Natural killer cell treated with Interleukin-12 subunit alpha and Interleukin-12 subunit beta and Interleukin-15 and Interleukin-18, amount 100 ng/mL, for 72 hours (primary cell): ENCODE measurements at places on chromosomes 5 and 9.

DNA sequence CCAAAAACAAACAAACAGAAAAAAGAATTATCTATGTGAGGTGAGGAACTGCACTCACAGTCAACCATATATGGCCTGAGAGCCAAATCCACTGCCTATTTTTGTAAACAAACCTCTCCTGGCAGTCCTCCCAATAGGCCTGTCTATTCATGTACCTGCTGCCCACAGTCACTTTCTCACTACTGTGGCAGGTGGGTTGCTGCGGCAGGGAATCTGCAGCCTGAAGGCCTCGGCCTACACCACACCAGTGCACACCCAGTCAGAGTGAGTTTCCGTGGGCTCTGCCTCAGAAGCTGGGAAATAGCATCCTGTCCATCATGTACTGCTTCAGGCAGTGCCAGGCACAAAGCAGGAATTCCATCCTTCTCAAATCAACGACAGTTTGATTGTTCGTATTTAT lies 82.3 kb downstream of the SPTLC1 start:
- no peak for DNase-seq
- peaks cover 17% of the 10 kb centered on the region for H3K36me3 ChIP-seq
- no peaks in the 10 kb centered on the region for H3K27me3 ChIP-seq
- no peak overlapping the region for H3K27ac ChIP-seq
- no peaks in the 10 kb centered on the region for H3K4me1 ChIP-seq
- H3K4me3 ChIP-seq = no peak overlapping the region

DNA sequence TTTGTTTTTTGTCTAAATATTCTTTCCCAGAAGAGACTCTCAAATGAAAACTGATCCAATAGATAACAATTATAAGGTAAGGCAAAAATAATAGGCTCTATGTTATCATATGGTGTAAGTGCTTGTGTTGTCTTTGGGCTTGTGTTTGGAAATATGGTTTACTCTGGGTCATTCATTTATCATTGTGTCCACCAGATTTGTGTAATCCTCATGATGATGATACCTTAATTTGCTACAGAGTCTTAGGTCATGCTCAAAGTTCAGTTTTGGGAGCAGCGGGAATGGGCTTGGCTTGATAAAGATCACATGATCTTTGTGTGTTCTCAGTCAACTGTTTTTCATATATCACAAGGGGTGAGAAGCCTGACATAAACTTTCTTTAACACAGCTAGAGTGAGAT lies 34.2 kb downstream of the PLPPR1 start:
- DNase-seq = no peak
- H3K4me1 ChIP-seq = no peaks in the 10 kb centered on the region
- H3K36me3 ChIP-seq = no peaks in the 10 kb centered on the region

DNA sequence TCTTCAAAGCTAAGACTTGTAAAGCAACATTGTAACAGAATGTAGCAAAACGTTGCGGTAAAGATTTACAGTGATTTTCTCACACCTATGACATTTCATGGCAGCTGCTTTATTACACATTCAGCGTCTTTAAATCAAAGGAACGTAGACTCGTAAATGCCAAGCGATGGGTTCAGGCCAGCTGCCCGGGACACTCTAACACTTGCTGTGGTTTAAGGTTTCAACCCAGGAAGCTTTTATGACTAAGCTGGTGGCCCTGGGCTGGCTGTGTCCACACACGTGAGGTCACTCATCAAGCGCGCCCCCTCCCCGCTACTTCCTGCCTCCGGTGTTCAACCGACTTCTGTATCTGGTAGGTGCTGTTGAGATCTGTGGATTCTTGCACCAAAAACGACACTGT lies 2.5 kb downstream of the SLC6A18 start:
- peaks cover 16% of the 10 kb centered on the region for H3K4me1 ChIP-seq
- no peak overlapping the region for H3K4me3 ChIP-seq
- no peak for DNase-seq

DNA sequence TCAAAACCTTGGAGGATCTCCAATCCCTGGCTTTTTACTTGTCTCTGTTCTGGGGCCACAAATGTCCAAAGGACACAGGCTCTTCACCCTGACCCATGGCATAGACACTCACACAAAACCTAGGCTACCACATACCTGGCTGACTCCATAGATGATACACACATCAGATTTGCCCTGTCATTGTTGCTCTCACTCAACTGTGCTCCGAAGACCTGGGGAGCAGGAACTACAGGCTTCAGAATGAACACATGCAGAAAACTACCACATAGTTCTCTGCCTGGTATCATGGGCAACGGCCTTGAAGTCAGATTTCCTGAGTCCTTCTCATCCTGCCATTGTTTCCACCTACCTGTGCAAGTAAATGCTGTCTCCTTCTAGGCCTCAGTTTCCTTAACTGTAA lies 226.2 kb downstream of the KIF4B start:
- no peaks in the 10 kb centered on the region for H3K4me1 ChIP-seq
- H3K4me3 ChIP-seq = no peak overlapping the region
- peaks cover 1% of the 10 kb centered on the region for H3K36me3 ChIP-seq
- DNase-seq = no peak
- H3K27me3 ChIP-seq = peaks cover 5% of the 10 kb centered on the region

DNA sequence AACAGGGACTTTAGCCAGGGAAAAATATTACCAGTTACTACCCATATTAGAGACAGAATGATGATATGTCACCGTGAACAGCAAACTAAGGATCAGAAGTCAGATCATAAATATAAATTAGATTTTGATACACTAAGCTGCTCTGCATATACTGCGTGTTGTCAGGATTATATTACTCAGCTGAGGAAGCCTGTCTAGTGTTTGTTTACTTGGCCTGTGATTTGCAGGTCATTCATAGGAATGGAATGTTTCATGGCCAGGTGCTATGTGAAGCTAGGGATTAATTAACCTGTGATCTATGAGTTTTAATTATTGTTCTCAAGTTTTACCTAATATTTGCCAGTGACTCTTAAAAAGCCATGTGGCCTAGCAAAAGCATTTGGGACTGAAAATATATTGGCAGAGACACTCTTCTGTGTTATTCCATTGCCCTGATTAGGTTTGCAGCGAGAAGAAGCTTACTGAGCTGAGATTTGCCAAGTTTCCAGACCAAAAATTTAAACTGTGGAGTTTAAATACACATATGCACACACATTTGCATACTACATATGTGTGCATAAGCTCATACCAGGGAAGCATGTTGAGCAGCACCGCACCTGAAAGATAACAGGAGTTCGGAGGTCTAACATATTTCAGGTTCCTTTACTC lies 496.3 kb upstream of the GRIA1 start:
- no peaks in the 10 kb centered on the region for H3K36me3 ChIP-seq
- DNase-seq = no peak
- no peaks in the 10 kb centered on the region for H3K27me3 ChIP-seq
- H3K27ac ChIP-seq = no peak overlapping the region
- no peak overlapping the region for H3K4me3 ChIP-seq
- H3K4me1 ChIP-seq = no peaks in the 10 kb centered on the region

GRCh38 chr5:30099634-30100033 lies 1093.9 kb upstream of the CDH6 start:
- H3K4me1 ChIP-seq = no peaks in the 10 kb centered on the region
- H3K36me3 ChIP-seq = peaks cover 7% of the 10 kb centered on the region
- no peak overlapping the region for H3K27ac ChIP-seq
- H3K4me3 ChIP-seq = no peak overlapping the region
- no peak for DNase-seq
